Kidney epithelial cell (primary cell): ENCODE measurements at places on chromosomes 7 and 10. TPM values are rescaled to one million over a fixed set of nuclear protein-coding genes. Genes with fewer than 3 reads are reported as not detected.

Gene CDHR1
- total RNA-seq, result 4.3 and 4.6 TPM in 2 replicates

Gene PLAU
- total RNA-seq, result 709 and 758 TPM in 2 replicates

Gene MUC3A
- 0.17 and 0.34 TPM in 2 replicates for total RNA-seq

Gene TSPAN12
- total RNA-seq, result 10.9 and 12.5 TPM in 2 replicates

Gene SPDYE16
- total RNA-seq, result not detected in 2 replicates

Gene CHCHD1
- 41.8 and 46.8 TPM in 2 replicates for total RNA-seq

Gene VPS50
- total RNA-seq, result 18.3 and 19.4 TPM in 2 replicates

GRCh38 chr7:79734181-79734580, 280.7 kb upstream of the MAGI2 start:
- no peak for DNase-seq

GRCh38 chr7:144483189-144483588, 79.7 kb upstream of the NOBOX start:
- DNase-seq, result no peak

- no peak for DNase-seq
Measured at GRCh38 chr7:103870664-103871063, 118.8 kb downstream of the RELN start.

DNA sequence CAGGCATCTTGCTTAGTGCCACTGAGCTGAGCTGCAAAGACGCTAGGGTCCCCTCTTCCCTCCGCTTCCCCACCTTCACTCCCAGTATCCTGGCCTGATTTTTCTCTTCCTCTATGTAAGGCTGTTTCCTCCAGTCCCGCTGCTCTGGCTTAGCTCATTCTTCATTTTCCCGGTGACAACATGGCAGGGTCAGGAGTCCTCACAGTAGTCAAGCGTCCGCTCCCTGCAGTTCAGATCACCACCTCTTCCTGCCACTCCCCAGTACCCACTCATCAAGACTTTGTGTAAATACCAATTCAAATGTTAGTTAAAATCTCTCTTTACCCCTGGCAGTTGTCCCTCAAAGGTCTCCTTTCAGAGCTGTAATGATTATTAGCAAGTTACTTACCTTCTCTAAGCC, 650.4 kb upstream of the CELF2 start:
- DNase-seq, result no peak

DNA sequence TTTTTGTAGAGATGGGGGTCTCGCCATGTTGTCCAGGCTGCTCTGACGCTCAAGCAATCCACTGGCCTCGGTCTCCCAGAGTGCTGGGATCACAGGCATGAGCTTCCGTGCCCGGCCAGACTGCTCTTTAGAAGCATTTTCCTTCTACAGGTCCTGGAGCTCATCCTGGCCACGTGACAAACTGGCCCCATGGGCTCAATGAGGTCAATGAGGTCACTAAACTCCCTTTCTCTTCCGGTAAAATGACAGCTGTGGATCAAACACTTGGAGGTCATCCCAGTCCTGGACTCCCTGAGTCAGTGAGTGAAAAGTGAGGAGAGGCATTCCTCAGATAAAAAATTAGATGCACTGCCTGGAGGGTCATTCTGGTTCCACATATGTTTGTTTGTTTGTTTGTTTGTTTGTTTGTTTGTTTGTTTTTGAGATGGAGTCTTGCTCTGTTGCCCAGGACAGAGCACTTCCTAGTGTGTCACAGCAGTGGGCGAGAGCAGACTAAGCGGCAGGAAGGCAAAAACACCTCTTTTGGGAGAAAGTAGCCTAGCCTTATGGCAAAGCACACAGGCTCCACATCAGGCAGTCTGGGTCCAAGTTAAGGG, 134.9 kb downstream of the TNS3 start:
- no peak for DNase-seq

GRCh38 chr10:131437556-131438475, 126.3 kb upstream of the TCERG1L start:
- no peak for DNase-seq

DNA sequence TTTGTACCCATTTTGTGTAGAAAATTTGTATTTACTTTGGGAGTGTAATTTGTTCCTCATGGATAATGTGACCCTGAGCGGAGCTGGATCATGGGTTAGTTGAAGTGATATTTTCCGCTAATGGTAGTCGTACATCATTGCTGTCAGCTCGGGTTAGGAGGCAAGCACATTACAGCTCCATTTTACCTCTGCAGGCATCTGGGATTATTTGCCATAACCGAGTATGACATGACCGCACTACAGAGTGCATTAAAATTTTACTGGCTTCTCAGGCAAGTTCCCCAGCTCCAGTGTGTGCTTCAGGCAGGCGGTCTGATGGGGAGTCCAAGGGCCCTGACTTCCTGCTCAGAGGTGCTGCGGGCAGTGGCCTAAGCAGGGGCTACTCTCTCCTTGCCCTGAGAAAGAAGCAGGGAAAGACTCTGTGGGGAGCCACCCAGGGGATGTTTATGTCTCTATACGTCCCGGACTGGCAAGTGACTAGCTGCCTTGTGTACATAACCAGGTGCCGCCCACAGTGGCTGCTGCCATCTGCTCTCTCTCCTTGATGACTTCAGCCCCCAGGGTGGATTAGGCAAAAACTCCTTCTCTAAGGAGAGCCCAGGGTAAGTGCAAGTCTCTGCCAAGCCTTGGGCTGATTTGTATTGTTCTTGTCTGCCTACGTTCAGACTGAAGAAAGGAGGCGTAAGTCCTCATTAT, 685.3 kb upstream of the GALNT17 start:
- DNase-seq, result no peak

- DNase-seq, result peak; percentile 58
Measured at GRCh38 chr10:78520737-78521430, 487.2 kb downstream of the RPS24 start.

- DNase-seq, result no peak
Measured at GRCh38 chr10:121734589-121735045, 136.4 kb upstream of the FGFR2 start.

DNA sequence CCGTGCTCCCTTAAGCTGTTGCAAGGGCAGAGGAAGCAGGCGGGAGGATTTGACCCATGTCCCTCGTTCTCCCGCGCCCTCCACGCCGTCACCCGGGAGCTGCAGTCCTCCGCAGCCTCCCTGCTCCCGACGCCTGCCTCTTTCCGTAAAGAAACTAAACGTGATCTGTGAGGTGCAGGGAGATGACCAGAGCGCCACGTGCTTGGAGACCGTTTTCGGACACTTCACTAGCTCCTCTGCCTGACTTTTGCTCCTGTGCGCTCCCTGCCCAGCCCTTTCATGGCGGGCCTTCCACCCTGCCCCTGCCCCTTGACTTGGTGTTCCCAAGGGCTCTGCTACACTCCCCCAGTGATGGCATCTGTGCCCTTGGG, 171.2 kb downstream of the LSM5 start:
- DNase-seq, result no peak

GRCh38 chr7:133807624-133808492, 319.3 kb upstream of the LRGUK start:
- DNase-seq, result no peak

- no peak for DNase-seq
Measured at GRCh38 chr10:36194276-36194675, 552.2 kb upstream of the FZD8 start.

DNA sequence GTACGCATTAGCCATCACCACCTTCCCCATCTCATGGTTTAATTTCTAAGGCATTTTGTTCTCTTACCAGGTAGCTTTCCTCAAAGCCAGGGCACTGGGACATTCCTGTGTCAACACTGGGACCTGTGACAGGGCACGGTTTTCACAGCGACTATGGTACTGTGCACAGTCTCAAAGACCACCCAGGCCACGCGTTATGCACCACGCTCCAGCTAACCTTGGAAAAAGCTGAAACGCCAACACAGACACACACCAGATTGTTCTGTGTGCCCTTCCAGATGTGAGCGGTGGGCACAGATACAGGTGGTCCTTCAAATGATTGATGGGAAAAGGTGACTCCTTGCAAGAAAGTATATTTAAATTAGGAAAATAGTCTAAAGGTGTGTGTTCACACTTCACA, 337.3 kb downstream of the WDR37 start:
- DNase-seq, result no peak

DNA sequence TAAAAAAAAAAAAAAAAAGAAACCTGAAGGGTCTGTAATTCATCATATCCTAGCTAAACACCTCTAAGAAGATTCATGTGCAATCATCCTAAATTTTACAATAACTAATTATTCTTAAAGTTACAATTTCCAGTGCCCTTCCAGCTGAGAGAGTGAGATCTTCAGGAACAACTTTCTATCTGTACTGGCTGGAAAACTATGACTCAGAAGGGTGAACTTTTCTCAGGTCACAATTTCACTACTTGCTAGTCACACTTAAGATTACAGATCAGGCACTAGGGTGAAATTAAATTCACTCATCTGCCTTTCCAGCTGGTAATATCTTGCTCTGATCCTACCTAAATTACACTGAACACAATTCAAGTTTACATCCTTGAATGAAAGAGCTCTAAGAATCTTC, 158.8 kb downstream of the ANK3 start:
- no peak for DNase-seq

DNA sequence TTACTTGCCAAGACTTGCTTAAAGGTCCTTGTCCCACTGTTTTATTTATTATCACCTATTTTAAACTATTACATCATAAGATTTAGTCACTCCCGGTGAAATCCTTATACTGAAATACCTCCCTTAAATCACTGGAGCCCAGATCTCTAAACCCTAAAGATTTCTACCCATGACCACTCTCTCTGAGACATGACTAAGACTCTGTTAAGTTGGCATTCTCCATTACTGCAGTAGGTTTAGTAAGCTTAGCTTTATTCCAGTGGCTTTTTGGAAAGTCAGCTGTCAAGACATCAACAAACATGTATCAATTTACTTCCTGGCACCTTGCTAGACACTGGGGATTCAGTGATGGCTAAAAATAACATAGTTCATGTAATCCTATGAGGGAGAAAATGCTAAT, 874.2 kb downstream of the KCNMA1 start:
- DNase-seq, result no peak

- no peak for DNase-seq
Measured at GRCh38 chr10:90461437-90462155, 396.2 kb downstream of the HTR7 start.

- DNase-seq, result no peak
Measured at GRCh38 chr10:24240041-24240751, 31.3 kb downstream of the KIAA1217 start.

- peak; percentile 26 for DNase-seq
Measured at GRCh38 chr7:75762350-75762917, 9.6 kb downstream of the CCL26 start.

DNA sequence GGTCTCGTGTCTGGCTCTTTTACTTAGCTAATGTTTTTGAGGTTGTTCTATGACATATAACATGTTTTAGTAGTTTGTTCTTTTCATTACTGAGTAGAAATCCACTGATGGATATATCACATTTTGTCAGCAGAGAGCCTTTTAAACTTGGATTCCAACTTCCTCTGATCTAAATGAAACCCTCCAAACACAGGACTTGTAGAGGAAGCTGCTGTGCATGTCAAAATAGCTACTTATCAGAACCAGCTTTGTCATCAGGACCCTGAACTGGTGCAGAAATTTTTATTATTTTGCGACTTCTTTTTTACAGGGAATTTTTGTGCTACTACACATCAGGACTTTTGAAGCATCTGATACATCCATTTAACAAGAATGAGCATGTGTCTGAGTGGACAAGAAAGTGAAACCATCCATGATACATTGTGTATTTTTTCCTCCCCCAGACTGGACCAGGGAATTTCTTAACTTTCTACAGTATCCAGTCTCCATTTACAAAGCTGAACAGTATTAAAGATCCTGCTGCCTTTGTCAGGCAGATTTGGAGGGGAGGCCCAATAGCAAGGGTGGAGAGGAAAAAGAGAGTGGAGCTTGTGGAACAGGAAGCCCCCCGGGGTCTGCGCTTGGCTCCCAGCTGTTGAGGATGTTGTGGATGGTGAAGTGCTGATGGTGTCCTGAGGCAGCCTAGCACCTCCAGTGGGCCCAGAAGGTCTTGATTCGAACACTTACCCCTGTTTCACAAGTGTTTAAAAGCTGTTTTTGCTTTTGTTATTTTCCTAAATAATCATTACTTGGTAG, 29.3 kb upstream of the MTPAP start:
- DNase-seq, result no peak

GRCh38 chr7:27889800-27890199, 149.8 kb downstream of the TAX1BP1 start:
- DNase-seq, result no peak

DNA sequence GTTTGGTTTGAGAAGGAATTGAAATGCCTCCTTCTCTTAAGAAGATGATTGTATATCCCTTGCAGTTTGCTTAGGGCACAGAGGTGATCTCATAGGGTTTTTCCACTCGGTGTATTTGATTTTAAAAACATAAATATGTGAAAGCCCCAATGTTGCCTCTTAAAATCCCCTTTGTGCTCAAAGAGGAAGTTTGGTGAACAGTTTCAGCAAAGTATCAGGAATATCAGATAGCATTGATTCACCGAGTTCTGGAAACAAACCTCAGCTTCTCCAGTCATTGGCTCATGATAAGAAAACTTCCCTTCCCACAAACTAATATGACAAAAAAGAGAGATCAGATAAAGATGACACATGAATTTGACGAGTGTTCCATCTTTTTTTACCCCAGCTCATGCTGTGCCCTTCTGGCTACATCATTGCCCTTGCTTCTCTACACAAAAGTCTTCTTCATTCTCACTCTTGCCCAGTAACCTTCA, 20.1 kb upstream of the SMNDC1 start:
- DNase-seq, result no peak

DNA sequence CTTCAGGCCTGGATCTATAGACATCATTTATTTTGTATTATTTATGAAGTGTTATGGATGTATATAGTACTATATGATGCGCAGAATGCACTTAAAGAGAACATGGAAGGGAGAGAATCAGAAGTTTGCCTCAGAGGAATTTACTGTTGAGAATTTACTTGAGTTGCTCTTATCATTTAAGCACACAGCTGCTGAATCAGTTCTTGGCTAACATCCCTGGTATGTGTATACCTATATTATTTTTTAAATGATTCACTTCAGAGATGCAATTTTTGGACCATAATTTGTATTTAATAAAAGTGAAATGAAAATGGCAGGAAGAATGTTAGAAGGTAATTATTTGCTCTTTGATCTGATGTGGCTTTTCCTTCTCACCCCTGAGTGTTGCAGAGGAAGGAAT, 191.6 kb downstream of the BICC1 start:
- DNase-seq, result no peak

DNA sequence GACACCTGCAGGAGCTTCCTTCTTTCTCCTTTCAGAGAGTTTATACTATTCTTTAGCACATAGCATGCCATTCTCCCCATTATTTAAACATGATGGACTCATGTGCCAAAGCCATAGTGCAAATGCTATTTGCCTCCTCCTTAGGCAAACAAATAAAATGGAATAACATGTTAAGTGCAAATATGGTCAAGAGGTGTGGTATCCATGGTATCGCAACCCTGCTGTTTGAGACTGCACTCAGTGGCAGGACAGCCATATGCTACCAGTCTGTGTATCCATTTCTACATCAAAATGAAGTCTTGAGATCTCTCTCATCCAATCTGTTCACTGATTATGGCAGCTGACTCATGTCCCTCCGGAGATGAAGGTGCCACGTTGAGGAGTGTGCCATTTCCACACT, 22.8 kb downstream of the HEPACAM2 start:
- DNase-seq, result no peak
